ENCODE measurements at places on chromosomes 1 and 21. TPM values are rescaled to one million over a fixed set of nuclear protein-coding genes. Genes with fewer than 3 reads are reported as not detected.

DNA sequence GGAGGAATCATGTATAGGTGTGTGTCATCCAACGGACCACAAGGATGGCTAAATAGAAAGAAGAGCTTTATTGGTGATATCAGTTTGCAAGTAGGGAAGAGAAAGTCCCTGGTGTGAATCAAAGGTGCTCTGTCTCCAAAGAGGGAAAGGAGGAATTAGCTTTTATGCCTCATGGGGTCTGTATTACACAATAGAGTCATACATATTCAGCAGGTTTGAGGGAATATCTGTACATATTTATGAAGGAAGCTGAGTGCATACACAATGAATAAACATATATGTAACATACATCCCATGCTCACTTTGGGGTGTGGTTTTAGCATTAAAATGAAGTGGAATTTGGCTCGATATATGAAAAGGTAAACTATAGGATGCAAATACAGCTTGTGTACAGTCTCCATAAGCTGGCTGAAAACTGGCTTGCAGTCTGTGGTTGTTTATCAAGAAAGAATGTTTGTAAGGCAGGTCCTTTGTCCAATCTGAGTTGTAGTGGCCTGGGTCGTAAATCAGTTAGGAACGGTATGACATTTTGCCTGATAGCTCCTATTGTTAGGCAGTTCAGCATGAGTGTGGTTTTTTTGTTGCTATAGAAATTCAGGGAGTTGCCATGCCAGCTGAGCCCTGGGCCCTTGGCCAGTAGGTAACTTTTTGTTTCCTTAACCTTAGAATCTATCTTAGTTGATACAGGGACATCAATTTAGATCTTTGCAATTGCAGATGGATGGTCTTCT lies 198.0 kb upstream of the ZP4 start:
- DNase-seq: no peak

- no peak for DNase-seq
Observed at GRCh38 chr1:167676205-167676915, 45.4 kb upstream of the MPZL1 start.

DNA sequence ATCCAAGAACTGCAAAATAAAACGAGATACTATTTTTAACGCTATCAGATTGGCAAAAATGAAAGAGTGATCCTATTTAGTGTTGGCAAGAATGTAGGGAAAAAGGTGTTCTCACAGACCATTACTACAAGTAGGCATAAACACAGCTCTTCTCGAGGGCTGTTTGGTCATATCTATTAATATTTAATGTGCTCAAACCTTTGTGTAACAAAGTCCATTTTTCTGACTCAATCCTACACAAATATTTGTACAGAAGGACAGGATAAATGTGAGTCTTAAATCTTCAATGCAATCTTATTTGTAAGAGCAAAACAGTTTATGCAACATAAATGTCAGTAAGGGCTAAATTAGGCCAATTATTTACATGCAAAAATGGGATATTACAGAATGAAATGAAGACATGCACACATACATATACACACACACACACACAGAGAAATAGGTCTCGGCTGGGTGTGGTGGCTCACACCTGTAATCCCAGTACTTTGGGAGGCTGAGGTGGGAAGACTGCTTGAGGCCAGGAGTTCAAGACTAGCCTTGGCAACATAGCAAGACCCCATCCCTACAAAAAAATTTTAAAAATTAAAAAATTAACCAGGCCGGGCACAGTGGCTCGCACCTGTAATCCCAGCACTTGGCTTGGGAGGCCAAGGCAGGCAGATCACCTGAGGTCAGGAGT lies 17.7 kb downstream of the DHCR24 start:
- no peak for DNase-seq

- no peak for DNase-seq
Observed at GRCh38 chr1:89607586-89608318, 25.2 kb upstream of the LRRC8C start.

DNA sequence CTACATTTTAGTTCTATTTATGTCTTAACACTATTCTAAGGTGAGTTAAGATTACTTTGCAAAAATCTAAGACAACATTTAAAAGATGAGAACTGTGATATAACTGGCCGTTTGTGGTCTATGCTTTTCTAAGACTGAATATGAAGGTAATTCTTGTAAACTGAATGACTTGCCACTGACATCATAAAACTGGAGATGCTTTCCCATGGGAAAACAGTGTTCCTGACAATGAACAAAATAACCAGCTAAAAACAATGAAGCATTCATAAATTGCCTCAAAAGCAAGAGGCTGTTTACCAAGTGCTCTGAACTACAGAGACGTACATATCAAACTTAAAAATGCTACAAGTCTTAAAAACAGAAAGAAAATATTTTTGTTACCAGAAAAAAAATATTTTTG lies 54.7 kb downstream of the APP start:
- DNase-seq: no peak

DNA sequence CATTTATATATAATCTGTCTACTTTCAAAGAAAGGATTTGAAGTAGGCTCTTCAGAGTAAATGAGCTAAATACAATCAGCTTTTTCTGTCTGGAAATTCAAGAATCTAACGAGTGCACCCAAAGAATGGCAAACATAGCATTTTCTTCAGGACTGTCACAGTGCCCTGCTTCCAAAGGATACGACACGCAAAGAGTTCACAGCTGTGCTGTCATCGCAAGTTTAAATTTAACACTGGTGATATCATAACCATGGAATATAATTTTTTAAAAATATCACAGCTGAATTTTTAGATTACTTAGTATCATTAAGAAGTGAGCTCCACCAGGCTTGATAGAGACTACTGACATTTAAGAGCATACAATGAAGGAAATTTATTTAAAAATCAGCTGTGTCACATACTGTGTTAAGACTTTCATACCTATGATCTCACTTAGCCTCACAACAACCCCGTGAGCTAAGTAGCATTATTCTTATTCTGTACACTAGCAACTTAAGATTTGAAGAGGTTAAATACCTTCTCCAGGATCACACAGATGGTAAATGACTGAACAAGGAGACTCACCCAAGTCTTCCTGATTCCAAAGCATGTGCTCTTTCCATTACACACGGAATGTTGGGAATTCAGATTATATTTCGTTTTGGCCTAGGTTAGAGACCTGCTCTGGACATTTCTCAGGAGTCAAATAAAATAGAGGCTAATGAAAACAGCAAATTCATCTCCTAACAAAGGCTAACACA lies 46.2 kb upstream of the PRRX1 start:
- no peak for DNase-seq

DNA sequence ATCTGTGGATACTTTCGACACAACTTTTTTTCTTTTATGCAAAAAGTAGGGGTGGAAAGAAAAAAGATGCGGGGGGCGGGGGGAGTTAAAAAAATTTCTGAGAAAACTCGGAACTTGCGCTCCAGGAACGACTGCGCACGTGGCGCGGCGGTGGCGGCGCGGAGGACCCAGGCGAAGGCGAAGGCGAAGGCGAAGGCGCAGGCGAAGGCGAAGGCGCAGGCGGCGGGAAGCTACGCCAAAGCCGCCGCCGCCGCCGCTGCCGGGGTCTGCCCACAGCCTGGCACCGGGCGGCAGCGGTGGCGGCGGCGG lies 208 bp upstream of the BARHL2 start:
- no peak for DNase-seq

GRCh38 chr21:29242201-29242600 lies 56.5 kb upstream of the BACH1 start:
- no peak for DNase-seq

DNA sequence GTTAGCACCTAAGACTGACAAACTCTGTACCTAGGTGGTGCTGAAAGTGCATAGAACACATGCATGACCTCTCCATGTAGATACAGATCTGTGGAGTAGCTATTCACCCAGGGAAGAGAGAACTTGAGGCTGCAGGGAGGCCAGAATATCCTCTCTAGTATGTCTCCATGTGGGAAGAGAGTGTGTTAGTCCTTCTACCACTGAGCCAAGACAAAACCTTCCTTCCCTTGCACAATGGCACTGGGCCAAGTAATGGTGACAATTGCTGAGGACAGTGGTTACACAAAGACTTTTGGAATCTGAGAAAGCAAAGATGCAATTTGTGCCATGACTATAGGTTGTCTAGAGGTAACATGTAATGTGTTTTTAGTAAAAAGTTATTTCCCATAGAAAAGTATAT lies 52.3 kb downstream of the C1orf198 start:
- no peak for DNase-seq

DNA sequence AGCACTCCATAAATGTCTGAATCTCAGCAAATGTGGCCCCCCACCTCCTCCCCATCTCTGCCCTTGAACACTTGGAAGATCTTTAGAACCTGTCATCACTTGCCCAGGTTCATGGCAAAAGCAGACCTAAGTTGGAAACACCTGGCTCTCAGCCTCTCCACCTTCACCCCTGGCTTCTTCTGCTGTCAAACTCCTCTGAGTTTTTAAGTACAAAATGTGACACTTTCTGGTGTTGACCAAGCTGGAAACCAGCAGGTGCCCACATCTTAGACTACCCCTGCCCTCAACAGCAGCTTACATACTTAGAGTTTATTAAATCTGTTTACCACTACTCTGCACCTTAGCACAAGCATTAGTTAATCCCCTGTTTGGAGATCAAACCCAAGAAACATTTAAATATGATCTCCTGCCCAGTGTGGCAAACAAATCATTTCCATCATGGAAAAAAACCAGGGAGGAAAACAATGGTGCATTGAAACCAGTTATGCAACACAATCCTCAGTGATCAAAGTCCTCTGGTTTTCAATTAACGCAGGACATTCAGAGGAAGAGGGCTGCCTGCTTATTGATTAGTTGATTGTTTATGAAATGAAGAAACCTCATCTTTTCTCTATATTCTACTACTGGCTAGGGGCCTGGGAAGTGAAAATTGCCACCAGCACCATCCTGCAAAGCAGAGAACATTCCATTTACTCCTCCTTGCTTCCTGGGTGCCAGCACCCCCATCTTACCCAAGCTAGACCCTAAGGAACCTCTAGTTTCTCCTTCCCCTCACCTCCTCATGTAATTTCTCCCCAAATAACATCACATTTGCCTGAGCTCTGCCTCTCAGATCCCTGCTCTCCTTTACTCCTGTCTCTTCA lies 139.4 kb upstream of the RAB4A start:
- DNase-seq: no peak

- DNase-seq: no peak
Observed at GRCh38 chr1:20767271-20767670, 19.8 kb downstream of the HP1BP3 start.

DNA sequence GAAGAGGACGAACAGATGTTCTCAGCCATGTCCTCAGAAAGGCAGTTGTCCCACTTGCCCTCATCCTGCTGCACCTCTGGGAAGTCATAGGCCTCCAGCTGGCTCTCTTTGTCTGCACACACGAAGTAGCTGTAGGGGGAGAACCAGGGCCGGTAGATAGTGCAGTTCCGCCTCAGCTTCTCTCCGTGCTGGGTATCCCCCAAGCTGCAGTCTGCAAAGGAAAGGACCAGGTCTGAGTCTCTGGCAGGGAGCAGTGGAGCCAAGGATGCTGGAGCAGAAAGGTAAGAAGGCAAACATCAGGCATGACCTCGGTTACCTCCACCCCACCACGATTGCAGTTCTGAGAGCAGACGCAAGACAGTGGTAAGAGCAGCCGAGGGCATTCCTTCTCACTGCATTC lies 2.2 kb downstream of the SPATA46 start:
- DNase-seq: no peak

L1TD1 gene
- total RNA-seq: 0.15 TPM

CD84 gene
- 63.9 TPM for total RNA-seq

FCRL6 gene
- total RNA-seq: 0.19 TPM

SDF4 gene
- total RNA-seq: 143 TPM

CDCA8 gene
- total RNA-seq: 1.3 TPM

LCE3D gene
- not detected for total RNA-seq

KIF21B gene
- total RNA-seq: 41.6 TPM

PRELP gene
- not detected for total RNA-seq
